ENCODE measurements at places on chromosomes 16 and 17.

- no peak for DNase-seq
These were observed at the start of gene ACSM5 for GRCh38 chr16:20409398-20410120. TSS of gene ACSM5 (plus strand) at chr16:20409534. CDS start at chr16:20411485, 1,951 bp downstream.

DNA sequence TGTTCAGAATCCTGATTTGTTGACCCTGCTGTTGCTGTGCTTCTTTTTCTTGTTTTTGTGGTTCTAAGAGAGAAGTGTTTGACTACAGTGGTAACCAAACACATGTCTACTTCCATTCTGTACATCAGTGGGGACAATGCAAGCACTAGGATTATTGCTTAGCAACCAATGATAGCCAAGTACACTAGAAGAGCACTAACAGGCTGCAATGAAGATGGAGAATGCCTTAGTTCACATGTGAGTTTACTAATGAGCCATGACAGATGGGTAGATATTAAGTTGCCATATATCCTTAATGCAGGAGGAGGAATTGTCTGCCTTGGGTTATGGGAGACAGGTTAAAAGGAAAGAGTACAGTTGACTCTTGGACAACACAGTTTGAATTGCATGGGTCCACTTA lies 8.3 kb downstream of the EFCAB5 start:
- DNase-seq, result no peak

GRCh38 chr16:9330095-9330494 lies 238.7 kb downstream of the HAPSTR1 start:
- no peak for DNase-seq

- DNase-seq, result no peak
These were observed 43.8 kb upstream of the NDRG4 start for GRCh38 chr16:58456193-58456592.

DNA sequence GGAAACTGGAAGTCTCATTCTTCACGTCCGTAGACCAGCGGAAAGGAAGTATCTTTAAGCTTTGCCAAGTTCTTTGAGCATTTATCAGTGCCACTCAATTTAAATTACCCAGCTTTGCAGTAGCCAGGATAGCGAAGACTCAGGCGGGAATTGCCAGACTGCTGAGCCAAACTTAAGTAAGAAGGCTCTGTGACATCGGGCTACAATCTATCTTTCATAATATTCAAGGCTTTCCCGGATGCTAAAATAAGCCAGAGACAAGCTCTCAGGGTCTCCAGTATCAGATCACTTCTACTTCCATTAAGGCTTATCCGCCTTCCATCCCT lies 436 bp upstream of the BRIP1 start:
- DNase-seq, result no peak

DNA sequence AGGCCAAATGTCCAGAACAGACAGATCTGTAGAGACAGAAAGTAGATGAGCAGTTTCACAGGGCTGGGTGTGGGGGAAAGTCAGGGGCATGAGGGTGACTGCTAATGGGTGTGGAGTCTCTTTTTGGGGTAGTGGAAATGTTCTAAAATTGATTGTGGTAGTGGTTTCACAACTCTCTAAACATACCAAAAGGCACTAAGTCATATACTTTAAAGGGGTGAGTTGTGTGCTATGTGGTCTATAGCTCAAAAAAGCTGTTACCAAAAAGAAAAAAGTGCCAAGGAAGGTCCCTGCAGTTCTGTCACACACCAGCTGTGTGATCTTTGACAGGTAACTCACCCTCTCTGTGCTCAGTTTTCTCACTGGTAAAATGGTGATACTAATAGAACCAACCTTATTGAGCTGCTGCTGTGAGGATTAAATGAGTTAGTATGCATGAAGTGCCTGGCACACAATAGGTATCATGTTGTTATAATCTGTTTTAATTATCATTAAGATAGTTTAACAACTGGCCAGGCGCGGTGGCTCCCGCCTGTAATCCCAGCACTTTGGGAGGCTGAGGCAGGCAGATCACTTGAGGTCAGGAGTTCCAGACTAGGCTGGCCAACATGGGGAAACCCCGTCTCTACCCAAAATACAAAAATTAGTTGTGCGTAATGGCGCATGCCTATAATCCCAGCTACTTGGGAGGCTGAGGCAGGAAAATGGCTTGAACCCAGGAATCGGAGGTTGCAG lies 10.3 kb downstream of the ITGAX start:
- DNase-seq, result no peak

DNA sequence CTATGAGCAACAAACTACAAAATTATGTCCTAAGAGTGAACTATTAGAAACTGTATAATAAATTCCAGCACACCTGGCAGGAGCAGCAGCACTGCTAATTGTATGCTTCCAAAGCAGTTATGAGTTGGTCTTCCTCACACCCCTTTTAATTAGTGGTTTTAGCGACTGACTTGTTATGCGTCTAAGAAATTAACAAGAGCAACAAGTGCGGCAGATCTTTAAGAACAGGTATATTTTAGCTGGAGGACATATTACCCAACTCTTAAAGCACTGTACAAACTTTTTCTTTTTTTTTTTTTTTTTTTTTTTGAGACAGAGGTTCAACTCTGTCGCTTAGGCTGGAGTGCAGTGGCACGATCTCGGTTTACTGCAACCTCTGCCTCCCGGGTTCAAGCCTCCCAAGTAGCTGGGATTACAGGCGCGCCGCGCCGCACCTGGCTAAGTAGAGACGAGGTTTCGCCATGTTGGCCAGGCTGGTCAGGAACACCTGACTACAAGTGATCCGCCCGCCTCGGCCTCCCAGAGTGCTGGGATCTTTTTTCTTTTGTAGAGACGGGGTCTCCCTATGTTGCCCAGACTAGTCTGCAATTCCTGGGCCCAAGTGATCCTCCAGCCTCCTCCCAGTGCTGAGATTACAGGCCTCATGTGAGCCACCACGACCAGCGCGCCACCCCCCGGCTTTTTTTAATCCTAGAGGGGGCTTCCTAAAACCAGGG lies 1.6 kb upstream of the FBXL20 start:
- DNase-seq, result no peak

- no peak for DNase-seq
These were observed 8.2 kb downstream of the ADCY7 start for GRCh38 chr16:50274326-50275097.

GRCh38 chr16:51056331-51056730 lies 94.7 kb downstream of the SALL1 start:
- DNase-seq, result no peak

Data from progenitor cell of endocrine pancreas (in vitro differentiated cells).